ENCODE measurements at places on chromosomes 6 and 20.

DNA sequence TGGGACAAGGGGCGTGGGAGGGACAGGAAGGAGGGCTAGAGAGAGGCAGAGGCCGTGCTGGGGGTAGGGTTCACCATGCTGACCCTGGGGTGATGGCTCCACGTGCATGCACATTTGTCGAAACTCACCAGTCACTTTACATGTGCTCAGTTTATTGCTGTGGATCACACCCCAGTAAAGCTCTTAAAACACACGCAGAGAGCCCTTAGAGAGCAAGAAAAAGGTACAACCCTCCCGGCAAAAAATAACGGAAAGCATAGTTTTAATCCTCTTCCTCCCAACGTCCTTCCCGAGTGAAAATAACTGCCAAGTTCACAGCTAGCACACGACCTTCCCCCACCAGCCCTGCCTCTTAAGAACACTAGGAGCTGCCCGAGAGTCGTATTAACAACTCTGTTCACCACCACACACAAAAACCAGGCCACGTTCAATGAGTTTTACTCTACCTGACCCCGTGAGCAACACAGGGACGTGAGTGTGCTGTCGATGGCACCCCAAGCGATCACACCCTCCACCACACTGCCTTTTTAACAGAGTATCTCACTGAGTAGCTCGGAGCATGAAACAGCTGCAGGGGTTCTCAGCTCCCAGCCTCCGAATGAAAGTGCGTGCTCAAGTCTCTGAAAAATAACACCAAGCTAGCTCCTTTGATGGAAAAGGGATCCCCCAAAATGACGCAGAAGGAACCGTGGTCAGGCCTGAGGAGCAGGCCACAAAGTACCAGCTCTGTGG is 39.7 kb downstream of the TAF4 start:
- no peak for ATAC-seq

DNA sequence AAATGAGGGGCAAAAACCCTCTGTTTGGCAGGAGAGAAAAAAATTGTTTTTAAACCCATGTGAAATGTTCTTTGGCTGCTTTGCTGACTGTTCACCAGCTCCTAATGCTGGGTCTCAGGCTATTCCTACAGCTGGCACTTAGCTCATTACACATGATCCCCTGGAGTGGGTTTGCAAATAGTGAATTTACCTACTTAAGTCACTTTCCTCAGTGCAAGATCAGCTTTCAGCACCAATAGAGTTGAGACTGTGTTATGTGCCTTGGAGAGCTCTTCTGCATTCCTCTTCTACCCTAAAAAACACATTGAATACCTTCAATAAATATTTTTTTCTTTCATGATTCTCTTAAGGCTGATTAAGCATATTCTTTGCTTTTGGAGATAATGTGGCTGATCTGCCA is 58.4 kb upstream of the PRDM1 start:
- ATAC-seq: no peak

- ATAC-seq: no peak
Measured at GRCh38 chr20:52481443-52481842, 289.9 kb upstream of the ZFP64 start.

- no peak for ATAC-seq
Measured at GRCh38 chr6:125008957-125009356, 46.7 kb downstream of the RNF217 start.

DNA sequence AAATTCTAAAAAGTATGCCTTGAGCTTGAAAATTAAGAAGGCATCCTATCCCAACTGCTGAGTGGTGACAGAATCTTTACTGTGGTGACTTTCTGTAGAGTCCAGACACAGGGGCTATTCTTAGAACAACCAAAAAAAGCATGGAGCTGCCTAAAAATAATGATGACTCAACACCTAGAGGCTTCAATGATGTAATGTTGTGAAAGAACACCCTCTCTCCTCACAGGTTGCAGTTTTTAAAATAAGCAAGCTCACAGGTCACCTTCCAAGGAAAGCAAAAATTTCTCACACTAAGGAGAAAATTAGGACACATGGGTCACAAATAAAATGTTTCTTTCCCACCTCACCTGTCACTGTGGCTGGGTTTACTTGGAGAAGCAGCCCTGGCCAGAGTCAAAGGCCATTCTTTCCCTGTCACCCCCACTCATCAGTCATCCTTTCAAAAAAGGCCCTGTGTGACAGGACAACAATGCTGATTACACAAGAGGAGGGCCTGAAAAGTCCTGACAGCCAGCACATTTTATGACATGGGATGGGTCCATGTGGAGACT is 53.5 kb downstream of the RCAN2 start:
- no peak for ATAC-seq

- ATAC-seq: no peak
Measured at GRCh38 chr20:11170025-11170424, 496.2 kb upstream of the JAG1 start.

DNA sequence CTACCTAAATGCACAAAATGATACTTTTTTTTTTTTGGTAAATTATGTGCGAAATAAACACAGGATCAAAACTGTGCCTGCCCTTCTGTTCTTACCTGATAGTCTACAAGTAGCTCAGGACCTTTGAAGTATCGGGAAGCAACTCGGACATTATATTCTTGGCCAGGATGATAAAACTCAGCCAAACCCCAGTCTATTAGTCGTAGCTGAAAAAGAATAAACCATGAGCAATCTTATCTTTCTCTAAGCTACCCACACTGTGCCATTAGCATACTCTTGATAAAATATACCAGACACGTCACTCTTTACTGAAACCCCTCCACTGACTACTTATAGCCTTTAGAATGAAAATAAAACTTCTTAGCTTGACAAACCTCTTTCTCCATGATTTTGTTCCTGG is 29.8 kb upstream of the TBC1D20 start:
- no peak for ATAC-seq

- no peak for ATAC-seq
Measured at GRCh38 chr20:40160097-40160550, 528.9 kb downstream of the MAFB start.

- no peak for ATAC-seq
Measured at GRCh38 chr20:53231061-53231460, 258.9 kb downstream of the TSHZ2 start.

DNA sequence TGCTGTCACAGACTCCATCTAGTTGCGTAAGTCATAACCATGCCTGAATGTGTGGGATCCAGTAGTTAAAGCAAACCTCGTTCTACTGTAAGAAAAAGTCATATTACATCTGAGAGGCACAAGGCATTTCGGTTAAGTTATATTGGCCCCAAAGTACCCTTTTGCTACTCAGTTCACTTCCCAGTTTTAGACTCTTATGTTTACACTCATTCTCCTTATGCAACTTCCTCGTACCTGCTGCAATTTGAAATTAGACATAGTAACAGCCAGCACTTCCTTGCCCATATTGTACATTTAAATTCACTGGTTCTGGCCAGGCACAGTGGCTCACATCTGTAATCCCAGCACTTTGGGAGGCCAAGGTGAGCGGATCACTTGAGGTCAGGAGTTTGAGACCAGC is 37.0 kb downstream of the PEX7 start:
- ATAC-seq: no peak

- ATAC-seq: no peak
Measured at GRCh38 chr20:57317789-57318371, 11.7 kb upstream of the SPO11 start.

GRCh38 chr20:2918096-2919049 is 45.1 kb downstream of the PTPRA start:
- ATAC-seq: no peak

DNA sequence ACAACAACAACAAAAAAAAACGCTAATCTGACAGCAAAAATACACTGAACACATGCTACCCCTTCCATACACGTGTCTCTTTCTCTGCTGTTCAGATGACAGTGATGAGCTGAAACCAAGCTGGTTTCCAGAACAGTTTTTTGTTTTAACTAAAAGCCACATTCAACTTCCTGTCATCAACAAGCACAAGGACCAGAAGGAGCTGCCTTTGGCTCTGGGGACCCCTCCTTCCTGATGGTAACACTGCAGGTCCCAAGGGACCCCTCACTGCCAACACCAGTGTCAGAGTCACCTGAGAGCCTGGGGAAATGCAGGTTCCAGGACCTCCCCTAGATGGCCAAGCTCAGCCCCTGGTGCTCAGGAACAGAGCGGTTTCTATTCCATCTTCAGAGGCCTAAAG is 6.0 kb downstream of the CST7 start:
- peak; percentile 75 for ATAC-seq

GRCh38 chr6:131877999-131878789 is 70.4 kb downstream of the ENPP1 start:
- no peak for ATAC-seq

DNA sequence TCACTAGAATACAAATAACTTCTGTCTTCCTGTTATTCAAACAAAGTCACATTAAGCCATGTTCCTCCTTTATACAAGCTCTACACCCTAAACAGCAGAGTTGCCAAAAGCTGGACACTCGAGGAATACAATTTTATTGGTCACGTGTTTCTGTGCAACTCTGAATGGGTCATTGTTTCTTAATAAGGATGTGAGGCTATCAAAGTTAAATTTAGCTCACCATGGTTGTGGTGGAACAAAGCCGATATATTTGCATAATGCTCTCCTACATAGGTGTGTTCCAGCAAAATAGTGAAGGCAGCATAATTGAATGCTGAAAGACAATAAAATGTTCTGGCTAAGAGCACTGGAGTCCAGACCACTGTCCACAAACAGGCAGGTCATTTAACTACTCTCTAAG is 36.9 kb upstream of the CD2AP start:
- ATAC-seq: peak; percentile 64

DNA sequence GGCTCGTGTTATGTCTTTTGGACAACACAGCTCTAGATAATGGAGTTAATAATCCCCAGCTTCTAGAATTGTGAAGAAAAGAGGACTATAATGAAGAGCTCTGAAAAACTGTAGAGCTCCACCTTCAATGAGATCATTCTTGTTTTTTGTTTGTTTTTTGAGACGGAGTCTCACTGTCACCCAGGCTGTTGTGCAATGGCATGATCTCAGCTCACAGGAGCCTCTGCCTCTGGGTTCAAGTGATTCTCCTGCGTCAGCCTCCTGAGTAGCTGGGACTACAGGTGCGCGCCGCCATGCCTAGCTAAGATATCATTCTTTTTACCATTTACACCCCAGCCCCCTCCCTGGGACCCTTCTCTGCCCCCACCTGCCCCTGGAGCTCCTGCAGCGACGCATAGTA is 36.6 kb downstream of the ERGIC3 start:
- no peak for ATAC-seq

GRCh38 chr6:35664945-35665344 is 23.8 kb downstream of the FKBP5 start:
- no peak for ATAC-seq

- ATAC-seq: no peak
Measured at GRCh38 chr6:151630387-151630786, 136.6 kb downstream of the CCDC170 start.

DNA sequence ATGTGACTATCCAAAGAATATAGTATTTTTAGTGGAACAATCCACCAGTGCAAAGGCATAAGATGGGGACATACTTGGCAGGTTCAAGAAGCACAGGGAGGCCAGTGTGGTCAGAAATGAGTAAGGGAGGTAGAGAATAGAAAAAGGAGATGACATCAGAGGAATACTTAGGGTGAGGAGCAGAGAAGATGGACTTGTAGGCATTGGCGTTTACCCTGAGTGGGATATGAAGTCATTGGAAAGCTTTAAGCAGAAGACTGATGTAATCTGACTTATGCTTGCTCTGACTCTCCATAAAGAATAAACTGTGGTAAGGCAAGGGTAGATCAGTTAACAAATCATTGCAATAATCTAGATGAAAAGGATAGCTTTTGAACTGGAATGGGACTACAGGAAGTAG is 228.7 kb downstream of the GJA1 start:
- no peak for ATAC-seq

DNA sequence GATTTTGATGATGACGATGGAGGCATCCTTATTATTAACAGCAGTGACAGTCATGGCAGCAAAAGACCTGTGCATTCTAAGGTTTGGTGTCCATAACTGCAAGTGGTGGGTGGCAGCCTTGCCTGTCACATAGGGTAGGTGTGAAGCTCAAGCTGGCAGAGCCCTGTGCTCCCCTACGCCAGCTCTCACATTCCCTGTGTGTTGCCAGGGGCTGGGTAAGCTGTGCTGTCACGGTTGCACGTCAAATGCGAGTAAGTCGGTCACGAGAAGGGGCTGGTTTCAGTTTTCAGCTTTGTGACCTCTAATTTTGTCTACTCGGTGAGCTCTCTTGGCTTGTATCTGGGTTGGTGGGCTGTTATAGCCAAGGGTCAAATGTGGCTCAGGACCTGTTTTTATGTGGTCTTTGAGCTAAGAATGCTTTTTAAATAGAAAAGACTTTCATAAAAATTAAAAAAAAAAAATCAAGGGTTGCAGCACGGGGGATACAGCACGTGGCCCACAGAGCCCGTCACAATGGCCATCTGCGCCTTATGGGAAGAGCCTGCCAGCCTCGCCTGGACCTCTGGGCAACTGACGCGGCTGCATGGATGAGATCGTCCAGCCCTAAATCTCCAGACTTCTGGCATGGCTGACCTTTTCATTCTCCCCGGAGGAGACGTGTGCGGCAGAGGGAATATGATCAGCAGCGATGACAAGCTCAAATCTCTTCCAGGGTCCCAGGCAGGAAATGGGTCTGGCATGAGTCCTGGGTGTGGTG is 148.5 kb downstream of the PHACTR3 start:
- ATAC-seq: no peak

- ATAC-seq: no peak
Measured at GRCh38 chr6:41367061-41367460, 31.7 kb downstream of the NCR2 start.

DNA sequence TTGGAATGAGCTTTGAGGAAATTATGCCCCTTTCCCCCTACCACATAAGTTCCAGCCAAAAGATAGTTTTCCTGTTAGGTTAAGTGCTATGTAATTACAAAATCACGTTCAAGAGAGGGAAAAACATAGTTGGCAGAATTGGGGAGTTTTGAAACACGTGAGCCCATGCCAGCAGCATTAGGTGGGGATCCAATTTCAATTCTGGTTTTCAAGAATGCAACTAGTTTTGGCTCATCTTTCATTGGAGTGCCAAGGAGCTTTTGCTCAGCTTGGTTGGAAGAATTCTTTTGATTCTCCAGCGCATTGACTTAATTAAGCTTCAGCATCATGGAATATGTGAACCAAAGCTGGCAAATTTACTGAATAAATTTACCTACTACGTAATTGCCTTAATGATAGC is 95.9 kb downstream of the SAMD5 start:
- ATAC-seq: no peak

DNA sequence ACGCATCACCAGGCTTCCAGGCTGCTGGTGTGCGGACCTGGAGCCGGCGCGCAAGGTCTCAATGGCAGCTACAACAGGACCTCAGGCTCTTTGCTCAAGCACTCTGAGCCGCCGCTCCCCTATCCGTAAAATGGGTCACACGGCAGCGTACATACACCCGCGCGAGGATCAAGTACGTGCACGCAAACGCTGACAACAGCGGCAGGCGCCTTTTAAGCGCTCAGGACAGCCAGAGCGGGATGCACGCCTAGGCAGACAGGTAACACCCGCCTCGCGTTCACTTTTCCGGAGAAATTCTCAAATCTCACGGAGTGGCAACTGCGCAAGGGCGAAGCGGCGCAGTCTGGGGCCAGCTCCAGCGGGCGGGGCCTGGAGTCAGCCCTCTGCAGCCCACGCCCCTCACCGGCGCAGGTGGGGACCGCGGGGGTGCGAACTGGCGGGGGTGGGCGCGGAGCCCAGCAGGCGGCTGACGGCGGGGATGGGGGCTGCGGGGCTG is 535 bp downstream of the EXOC2 start:
- peak; percentile 94 for ATAC-seq
